ENCODE measurements at places on chromosomes 13 and 19. TPM values are rescaled to one million over a fixed set of nuclear protein-coding genes. Genes with fewer than 3 reads are reported as not detected.

ZNF808 gene
- total RNA-seq = 15.4 TPM

RAB20 gene
- total RNA-seq = 10.6 TPM

ARL11 gene
- total RNA-seq = not detected

RNF17 gene
- total RNA-seq = not detected

SGTA gene
- total RNA-seq = 109 TPM

PABPC3 gene
- total RNA-seq = 0.59 TPM
